ENCODE measurements at places on chromosomes 4 and X.

GRCh38 chr4:2671267-2671895, 84.8 kb downstream of the TNIP2 start:
- DNase-seq: no peak

DNA sequence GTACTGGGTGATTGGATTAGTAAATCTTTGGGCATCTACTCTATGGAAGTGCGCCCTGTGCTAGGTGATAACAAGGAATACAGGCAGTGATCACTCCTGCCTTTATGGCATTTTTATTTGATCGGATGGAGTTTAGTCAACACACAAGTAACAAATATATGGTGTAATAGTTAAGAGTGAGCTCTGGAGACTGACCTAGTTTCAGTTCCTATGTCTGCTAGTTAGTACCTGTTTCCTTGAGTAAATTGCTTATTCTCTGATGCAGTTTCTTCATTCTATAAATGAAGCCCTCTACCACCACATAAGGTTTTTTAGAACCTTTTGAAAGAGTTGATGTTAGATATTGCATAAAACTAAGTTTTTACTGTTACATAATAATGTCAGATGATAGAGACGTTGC, 134.6 kb downstream of the KDM6A start:
- no peak for DNase-seq

- DNase-seq: peak; percentile 12
Observed at GRCh38 chr4:110211007-110211769, 12.8 kb upstream of the ELOVL6 start.

DNA sequence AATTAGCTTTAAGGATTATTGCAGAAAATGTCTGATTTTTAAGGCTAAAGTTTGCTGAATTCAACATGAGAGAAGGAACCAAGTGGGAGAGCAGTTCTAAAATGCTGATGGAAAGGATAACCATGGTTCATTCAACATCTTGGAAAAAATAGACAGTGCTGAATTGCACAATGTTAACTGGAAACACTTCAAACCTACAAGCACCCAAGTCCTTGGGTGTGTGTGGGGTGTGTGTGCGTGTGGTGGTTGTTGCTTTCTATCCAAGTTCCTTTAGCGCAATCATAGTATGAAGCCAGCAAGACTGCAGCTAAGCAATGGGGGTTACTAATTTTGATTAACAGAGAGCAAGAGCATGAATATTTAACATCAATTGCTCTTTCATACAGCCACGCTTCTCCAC, 29.3 kb upstream of the SCOC start:
- DNase-seq: no peak

DNA sequence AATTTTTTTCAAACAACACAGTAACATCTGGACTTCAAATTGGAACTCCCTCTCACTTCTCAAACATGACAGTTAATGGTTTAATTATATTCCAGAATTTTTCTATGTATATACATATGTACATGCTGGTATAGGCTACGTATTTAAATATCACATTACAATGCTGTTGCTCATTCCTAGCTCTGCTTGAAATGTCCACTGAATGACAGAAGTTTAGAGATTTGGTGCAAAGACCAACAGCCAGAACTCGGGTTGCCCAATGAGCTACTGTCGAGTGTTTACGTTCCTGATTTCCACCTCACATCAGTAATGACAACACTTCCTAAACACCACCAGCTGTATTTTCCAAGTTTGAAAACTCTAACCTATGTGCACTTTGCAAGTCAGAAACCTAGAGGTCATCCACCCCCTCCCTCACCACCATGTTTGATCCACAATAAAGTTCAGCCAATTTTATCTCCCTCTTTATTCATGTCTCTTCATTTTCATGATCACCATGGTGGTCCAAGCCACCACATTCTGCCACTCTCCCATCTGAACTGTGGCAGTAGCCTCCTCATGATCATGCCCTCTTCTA, 49.3 kb upstream of the RPL34 start:
- DNase-seq: no peak

- no peak for DNase-seq
Observed at GRCh38 chr4:103036169-103036568, 16.7 kb upstream of the SLC9B1 start.

GRCh38 chrX:34112459-34112858, 19.7 kb downstream of the FAM47A start:
- no peak for DNase-seq

GRCh38 chr4:39043058-39043860, 11.1 kb upstream of the TMEM156 start:
- DNase-seq: no peak

DNA sequence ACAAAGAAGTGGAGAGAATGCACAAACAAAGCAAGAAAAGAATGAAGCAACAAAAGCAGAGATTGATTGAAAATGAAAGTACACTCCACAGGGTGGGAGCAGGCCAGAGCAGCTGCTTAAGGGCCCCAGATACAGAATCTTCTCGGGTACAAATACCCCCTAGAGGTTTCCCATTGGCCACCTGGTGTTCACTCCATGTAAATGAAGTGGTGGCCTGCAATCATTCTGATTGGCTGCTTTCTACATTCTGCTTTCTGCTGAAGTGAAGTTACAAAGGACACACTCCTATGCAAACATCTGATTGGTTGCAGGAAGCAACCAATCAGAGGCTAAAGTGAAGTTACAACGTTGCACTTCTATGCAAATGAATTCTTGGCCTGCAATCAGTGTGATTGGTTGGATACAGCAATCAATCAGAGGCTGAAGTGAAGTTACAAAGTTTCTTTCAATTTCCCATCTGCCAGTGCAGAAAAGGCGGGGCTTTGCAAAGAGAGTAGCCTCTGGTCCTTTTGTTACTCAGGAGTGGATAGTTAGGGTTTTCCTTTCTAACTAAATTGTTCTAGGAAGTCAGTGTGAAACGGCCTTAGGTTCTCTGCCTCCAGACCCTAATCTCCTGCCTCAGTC, 19.0 kb upstream of the GPC4 start:
- DNase-seq: no peak

- peak; percentile 34 for DNase-seq
Observed at GRCh38 chr4:120065974-120066516, 603 bp downstream of the MAD2L1 start.

- DNase-seq: no peak
Observed at GRCh38 chr4:118774989-118775388, 60.9 kb downstream of the SEC24D start.

DNA sequence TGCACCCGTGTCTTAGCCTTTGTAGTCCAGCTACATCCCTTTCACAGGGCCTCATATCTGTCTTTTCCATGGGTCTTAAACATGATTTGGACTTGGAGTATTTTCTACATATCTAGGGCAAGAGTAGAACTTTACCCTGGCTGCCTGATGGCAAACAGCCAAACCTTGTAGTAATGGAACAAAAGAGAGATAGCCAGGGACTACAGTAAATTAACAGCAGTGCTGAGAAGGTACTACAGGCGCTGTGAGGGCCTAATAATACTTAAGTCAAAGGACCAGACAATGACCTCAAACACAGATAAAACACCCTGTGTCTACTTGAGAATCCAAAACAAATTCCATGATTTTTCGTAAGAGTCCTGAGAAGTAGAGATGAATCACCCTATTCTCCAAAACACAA, 111.0 kb upstream of the WDR17 start:
- no peak for DNase-seq

GRCh38 chr4:88823058-88823919, 125.7 kb upstream of the NAP1L5 start:
- DNase-seq: peak; percentile 80

GRCh38 chrX:71420686-71421085, 54.5 kb downstream of the TAF1 start:
- no peak for DNase-seq

- peak; percentile 48 for DNase-seq
Observed at GRCh38 chrX:110412971-110413726, 54.5 kb downstream of the RTL9 start.

GRCh38 chrX:55867708-55868107, 150.2 kb downstream of the RRAGB start:
- no peak for DNase-seq
